Naive B cell (primary cell): ENCODE measurements at places on chromosomes 12 and 14.
A peak's percentile ranks its signal among the peaks of the same experiment; 100 is the strongest.

GRCh38 chr12:54680374-54680773, 32.2 kb upstream of the DCD start:
- no peak for DNase-seq

GRCh38 chr12:107349008-107349747, 255.8 kb upstream of the CRY1 start:
- DNase-seq: no peak

GRCh38 chr12:98424726-98425401, 90.5 kb upstream of the TMPO start:
- DNase-seq: peak; percentile 10

DNA sequence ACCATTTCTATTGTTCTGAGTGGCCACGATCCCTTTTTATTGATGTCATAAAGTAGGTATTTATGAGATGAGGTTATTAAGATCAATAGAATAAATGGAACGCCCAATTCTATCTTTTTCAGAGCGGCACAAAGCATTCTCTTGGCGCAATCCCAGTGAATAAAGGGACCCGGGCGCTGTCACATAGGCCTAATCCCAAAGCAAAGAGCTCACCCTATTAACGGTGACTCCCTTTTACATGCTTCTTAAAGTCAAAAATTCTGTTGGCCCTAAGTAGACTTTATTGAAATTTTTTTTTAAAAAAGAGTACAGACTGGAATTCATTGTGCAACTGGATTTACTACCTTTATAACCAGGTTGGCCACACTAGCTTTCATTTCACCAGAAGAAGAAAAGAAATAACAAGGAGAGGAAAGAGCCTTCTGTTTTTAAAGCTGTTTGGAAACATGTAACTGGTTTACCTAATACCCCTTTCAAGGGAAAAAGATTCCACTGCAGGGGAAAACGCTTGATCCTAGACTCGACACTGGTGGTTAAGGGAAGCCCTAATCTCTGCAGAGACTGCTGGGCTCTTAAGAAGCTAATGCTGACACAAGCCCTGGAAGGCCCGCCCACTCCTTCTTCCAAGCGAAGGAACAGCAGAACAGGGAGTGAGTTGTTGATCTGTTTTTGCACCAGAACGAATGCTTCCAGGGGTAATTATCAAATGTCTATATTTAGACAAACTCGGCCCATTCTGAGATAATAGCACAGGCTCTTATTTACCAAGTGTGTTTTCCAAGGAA, 381.2 kb downstream of the BCL11B start:
- DNase-seq: no peak

GRCh38 chr12:31298922-31299321, 27.0 kb downstream of the SINHCAF start:
- no peak for DNase-seq

DNA sequence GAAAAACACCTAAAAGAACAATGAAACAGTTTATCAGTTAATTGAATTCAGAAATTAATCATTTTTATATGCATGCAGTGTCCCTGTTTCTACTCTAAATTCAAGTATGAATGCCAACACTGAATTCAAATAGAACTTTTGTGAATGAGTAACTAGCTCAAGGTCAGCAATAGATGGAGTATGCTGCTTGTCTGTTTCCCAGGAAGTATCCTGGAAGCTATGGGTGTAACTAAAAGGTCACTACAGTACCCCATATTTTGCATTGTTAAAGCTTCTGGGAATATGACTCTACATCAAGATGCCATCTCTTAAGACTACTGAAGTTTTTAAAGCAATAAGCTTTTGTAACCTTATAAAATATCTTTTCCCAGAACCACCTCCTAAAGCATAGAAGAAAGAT, 681.4 kb upstream of the FBXO33 start:
- DNase-seq: no peak
